ENCODE measurements at places on chromosomes 11 and 22.
A peak's percentile ranks its signal among the peaks of the same experiment; 100 is the strongest.

DNA sequence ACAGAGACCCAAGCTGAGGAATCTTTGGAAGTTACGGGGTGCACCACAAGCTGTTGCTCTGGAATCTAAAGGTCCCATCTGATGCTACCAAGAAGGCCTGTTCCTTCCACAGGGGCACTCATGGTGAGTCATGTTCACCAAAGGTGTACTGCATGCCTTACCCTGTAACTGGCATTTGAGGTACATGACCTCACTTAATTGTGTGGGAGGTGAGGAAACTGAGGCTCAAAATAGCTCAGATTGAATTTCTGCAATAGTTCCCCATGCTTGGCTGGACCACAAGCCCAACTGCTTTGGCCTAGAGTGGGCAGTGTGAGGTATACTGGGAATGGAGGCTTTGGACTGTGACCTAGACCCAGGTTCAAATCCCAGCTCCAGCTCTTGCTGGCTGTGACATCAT is 8.2 kb downstream of the MTFP1 start:
- no peak for DNase-seq

- no peak for DNase-seq
Measured at GRCh38 chr22:40008726-40009291, 14.1 kb downstream of the FAM83F start.

- DNase-seq = no peak
Measured at GRCh38 chr11:38538866-38539680, 1941.0 kb upstream of the RAG2 start.

DNA sequence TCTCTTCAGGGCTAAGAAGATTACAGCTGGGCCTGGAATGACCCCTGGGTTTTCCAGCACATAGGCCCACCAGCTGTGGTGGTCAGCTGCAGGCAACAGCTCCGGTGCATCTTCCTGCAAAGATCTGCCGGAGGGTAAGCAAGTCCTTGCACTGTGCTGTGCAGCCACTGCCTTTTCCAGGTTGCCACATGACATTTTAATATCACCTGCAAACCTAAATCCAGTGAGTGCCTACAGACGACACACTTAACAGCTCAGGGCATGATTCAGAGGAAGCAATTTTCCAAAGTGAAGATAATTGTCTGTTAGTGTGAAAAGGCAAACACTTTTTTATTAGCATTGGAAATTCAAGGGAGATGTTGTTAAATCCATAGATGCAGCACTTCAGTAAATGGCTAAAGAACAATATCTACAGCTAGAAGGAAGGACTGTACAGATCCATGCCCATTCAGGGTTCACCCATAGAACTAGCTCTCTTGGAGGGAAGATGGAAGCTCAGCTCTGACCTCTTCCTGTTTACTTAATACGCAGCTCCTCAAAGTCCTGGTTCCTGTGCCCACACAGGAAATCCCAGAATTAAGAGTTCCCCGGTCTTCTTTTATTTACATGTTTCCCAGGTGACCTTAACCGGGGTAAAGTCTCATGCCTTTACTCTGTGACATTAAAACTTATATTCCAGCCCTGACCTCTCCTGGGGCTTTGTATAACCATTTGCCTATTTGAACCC is 13.3 kb upstream of the NRIP3 start:
- DNase-seq = peak; percentile 56

GRCh38 chr11:93645938-93646337 is 15.5 kb upstream of the CEP295 start:
- DNase-seq = no peak

DNA sequence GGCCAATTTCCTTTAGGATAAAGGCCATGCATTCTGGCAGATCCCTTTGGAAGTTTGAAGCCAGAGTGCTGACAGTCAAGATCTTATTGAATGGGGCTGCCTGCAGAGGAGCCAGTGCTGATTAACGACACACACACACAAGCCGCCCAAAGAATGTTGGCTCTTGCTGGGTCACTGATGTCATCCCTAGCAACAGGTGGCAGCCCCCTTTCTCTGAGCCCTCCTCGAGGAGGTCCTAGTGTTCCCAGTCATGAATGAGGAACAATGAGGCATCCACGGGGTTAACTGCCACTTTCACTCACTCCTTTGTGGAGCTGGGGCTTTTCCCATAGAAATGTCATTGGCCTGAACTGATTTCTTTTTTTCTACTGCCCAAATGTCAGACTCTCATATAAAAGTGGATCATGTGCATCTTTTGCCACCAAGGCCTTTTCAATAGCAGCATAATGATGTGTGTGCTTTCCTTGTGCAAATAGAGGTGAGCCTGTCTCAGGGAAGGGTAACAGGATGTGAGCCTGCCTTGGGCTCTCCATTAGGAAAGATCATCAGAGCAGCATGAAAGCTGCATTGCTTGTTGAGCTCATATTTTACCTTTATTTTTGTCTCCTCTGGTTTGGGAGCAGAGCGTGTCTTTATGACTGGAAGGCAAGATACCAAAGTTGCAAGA is 301.8 kb upstream of the MTNR1B start:
- DNase-seq = no peak

DNA sequence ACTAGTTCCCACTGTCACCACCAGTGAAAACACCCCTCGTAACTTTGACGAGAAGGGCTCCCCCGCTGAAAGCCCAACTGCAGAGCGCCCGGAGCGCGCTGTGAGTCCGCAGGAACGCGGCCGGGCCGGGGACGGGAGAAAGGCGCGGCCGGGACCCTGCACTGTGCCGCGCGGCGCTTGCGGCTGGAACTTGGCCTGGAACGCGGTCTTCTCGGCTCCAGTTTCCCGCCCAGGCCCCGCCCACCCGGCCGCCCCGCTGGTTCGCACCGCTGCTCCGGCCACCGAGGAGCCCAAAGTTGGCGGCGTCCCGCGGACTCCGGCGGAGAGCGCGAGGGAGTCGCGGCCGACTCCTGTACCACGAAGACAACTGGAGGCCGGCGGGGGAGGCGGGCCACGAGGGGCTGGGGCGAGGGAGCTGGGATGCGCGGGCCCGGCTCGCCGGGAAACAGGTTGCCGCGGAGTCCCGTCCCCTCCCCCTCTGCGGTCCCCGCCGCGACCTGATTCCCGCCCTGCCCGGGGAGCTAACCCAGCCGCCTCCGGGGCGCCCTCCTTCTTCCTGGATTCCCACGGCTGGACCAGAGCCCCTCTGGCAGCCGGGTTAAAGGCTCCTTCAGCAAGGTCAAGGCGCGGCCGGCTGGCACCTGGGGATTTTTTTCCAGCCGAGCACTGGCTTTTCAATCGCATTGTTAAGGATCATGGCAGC is 3.4 kb downstream of the TENM4 start:
- DNase-seq = peak; percentile 51

DNA sequence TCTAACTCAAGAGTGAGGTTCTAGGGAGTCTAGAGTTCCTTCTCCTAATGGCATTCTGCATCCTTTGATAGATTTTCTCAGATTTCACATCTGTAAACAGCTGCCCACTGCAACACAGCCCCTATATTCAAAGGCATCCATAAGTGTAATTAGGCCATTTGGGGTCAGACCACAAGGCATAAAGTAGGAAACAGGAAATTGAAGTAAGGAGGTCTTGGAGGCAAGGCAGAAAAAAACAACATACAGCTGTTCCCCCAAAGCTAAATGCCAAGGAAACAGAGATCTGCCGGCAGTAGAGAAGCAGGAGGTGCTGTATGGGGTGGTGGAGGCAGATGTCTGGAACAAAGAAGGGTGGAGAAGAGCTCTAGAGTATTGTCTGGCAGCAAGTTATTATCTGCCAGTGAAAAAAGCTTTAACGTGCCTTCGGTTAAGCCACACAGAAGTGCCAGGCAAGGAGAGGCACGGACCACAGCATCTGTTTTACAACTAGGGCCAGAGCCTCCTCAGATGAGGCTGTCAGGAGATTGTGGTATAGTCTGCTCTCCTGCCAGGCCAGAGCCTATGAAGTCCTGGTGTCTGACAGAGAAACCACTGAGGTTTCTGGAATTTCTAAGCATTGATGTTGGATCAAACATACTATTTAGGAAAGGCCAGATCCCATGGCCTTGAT is 100.2 kb upstream of the CHRM4 start:
- peak; percentile 11 for DNase-seq

- peak; percentile 46 for DNase-seq
Measured at GRCh38 chr22:37228106-37229011, 15.7 kb downstream of the RAC2 start.

DNA sequence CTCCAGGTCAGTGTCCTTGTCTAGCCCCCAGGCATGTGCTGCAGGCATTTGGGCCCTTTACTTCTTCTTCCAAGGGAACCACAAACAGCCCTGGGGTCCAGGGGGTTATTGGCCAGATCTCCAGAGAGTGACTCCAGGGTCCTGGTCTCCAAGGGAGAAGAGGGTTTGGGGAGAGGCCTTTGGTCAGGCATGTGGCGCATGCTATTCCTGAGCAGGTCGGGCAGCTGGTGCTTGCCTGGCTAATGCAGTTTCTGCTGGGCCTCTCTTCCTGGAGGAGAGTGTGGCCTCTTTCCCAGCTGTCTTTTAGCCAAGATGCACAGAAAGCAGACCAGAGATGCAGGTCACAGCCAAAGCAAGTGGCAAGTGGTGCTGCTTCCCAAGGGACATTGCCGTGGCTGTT is 3.8 kb upstream of the RFPL2 start:
- no peak for DNase-seq

DNA sequence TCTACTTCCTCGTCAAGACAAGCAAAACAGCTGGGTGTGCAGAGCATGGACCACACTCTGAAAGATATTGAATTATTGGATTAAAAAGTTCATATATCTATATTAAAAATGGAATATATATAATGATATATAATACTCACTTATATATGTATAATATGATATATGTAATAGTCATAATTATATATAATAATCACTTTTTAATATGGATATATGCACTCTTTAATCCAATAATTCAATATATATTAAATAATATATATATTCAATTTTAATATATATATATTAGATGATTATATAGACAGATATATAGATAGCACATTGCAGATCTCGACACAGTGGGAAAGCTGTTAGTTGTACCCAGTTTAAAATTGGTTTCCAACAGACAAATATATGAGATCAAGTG is 182.1 kb upstream of the CARD18 start:
- DNase-seq = no peak

- DNase-seq = no peak
Measured at GRCh38 chr11:106842134-106842533, 176.1 kb downstream of the GUCY1A2 start.

GRCh38 chr22:17873116-17873515 is 98.8 kb upstream of the BID start:
- DNase-seq = no peak

- no peak for DNase-seq
Measured at GRCh38 chr11:27200779-27201453, 160.3 kb downstream of the BBOX1 start.

DNA sequence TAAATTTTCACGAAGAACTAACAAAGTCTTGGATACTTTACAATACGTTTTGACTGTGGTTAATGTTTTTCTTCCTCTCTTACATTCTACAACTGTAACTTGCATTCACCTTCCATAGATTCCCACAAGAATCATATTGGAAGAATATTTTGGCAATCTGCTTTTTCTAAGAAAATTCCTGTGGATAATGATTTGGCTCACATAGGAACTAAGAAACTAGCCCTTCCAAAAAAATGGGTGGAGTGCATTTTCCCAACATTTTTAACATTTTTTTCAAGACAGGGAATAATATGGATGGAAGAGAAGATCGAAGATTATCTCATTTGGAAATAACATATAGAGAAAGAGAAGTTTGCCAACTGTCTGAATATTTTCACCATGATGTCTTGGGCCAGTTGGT is 256.9 kb upstream of the POU2AF2 start:
- no peak for DNase-seq

DNA sequence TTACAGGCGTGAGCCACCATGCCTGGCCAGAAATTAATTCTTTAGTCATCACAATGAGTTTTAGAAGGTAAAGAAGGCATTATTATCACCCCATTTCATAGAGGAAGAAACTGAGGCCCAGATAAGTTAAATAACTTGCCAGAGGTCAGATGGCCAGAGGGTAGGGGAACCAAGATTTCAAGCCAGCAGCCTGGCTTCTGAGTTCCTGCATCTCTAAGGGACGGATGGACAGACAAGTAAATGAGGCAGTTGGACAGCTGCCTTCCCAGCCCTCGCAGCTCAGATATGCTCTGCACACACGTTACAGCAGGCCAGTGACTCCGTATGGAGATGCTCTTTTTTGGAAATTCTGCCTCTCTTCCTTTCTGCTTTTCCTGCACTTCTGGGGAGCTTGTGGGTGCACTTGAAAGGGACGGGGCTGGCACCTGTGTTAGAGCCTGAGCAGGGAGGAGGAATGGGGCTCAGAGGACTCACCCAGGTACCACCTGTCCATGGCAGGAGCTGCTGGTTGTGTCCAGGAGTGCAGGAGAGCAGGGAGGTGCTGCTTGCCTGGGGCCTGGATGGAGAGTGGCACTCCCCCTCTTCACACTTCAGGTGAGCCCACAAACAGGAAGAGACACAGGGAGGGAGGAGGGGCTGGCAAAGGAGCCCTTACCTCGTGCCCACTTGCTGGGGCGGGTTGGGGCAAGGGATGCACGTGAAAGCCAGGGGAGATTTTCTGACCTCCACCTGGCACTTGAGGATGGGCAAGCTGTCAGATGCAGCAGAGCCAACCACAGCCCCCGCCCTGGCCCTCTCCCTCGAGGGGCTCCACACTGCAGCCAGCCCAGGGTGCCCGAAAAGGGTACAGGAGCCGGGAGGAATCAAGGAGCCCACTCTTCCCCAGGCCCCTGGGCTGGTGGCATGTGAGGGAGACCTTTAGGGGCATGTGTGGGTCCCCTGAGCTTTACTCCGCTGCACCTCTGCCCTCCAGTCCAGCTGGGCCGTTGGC is 3.3 kb upstream of the FXYD2 start:
- DNase-seq = no peak

GRCh38 chr22:35506259-35506570 is 34.4 kb upstream of the RASD2 start:
- DNase-seq = peak; percentile 13

DNA sequence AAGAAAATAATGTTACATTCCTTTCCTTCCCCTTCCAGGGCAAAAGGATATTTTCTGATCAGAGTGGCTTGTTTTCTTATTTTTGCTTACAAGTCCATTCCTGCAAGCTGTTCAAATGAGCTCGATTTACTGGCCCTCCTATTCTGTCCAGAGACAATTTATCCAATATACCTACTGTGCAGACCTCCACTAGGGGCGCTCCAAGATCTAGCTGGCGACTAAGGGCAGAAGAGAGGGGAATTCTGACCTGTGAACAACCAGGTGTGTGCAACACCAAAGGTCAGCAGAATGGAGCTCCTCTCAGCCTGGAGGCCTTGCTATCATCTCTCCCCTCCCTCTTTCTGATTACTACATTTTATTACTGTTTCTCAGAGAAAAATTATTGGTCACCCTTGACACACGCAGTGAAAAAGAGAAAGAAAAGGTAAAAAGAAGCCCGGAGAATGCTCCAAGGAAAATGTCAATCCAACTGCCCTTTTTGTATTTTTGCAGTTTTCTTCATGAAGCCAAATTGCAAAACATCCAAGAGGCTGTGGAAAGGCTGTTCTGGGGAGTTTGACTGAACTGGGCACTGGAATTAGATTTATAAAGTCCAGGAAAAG is 3.2 kb downstream of the SEZ6L start:
- DNase-seq = peak; percentile 27

GRCh38 chr11:116376547-116376946 is 396.2 kb downstream of the BUD13 start:
- DNase-seq = no peak
